ENCODE measurements at places on chromosomes 16 and 17.

DNA sequence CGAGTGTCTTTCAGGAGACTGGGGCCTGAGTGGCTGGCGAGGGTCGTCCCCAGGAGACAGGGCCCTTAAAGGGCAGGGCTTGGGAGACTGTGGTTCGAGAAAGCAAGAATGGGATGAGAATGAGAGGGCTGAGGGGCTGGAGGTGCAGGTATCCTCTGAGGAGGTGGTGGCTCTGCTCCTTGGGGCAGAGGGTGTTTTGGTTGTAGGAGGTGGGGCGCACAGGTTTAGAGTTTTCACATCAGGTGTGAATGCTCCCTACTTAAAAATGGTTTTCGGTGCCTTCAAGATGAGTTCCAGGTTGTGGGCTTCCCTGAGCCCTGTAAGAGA, 430 bp downstream of the BCAS3 start:
- no peak for DNase-seq

- DNase-seq = no peak
Measured at GRCh38 chr16:89827383-89828198, 684 bp upstream of the SPIRE2 start.

- DNase-seq = peak; percentile 83
Measured at GRCh38 chr16:11743308-11744074, 834 bp upstream of the TXNDC11 start.

GRCh38 chr16:80616362-80616761, 75.6 kb downstream of the DYNLRB2 start:
- DNase-seq = no peak
